ENCODE measurements at places on chromosomes 1 and 21. TPM values are rescaled to one million over a fixed set of nuclear protein-coding genes. Genes with fewer than 3 reads are reported as not detected.

The DYNLT5 gene
- total RNA-seq = 0.69 TPM

The PPM1J gene
- 3.2 TPM for total RNA-seq

GRCh38 chr21:32578107-32578691, 7.1 kb downstream of the TCP10L start:
- no peak for DNase-seq

DNA sequence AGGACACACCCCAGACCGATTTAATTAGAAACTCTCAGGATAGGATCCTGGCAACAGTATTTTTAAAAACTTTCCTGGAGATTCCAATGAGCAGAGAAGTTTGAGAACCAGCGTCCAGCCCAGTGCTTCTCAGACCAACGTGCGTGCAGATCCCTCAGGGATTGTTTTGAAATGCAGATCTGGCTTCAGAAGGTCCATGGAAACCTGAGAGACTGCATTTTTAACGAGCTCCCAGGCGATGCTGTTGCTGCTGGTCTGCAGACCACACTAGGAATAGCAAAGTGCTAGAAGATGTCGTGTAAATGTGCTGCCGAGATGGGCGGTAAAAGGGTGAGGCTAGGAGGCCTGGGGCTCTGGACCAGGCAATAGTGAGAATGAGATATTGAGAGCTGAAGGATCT, 18.4 kb upstream of the CASQ1 start:
- no peak for DNase-seq

GRCh38 chr1:234271243-234271606, 102.0 kb upstream of the COA6 start:
- no peak for DNase-seq

GRCh38 chr1:198212675-198213074, 55.9 kb downstream of the NEK7 start:
- no peak for DNase-seq

- no peak for DNase-seq
Observed at GRCh38 chr1:62444701-62445100, 7.9 kb downstream of the USP1 start.

- DNase-seq = no peak
Observed at GRCh38 chr1:94716965-94717364, 103.2 kb upstream of the SLC44A3 start.

DNA sequence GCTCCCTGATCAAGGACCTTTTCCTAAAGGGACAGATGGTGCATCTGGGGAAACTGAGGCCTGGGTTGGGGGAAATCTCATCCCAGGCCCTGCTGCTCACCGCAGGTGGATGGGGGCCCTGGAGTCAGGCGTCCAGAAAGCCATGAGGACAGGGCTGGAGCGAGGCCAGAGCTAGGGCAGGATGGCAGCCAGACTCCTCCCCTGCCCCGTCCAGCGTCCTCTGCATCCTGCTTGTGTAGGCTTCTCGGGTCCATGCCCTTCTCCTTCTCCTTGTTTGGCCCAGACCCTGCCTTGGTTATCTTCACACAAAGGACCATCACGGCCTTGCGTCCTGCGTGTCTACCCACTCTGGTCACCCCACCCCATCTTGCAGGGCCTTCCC, 43.0 kb downstream of the TRIM11 start:
- DNase-seq = peak; percentile 35
